NCI-H1694 treated with DMSO at 0.1 percent for 48 hours (cell line): ENCODE measurements at places on chromosomes 6 and 20.
A peak's percentile ranks its signal among the peaks of the same experiment; 100 is the strongest.

GRCh38 chr6:67888886-67889681 is 746.0 kb upstream of the ADGRB3 start:
- no peak for DNase-seq

- peak; percentile 61 for DNase-seq
Observed at GRCh38 chr6:15623276-15624116, 39.3 kb downstream of the DTNBP1 start.

DNA sequence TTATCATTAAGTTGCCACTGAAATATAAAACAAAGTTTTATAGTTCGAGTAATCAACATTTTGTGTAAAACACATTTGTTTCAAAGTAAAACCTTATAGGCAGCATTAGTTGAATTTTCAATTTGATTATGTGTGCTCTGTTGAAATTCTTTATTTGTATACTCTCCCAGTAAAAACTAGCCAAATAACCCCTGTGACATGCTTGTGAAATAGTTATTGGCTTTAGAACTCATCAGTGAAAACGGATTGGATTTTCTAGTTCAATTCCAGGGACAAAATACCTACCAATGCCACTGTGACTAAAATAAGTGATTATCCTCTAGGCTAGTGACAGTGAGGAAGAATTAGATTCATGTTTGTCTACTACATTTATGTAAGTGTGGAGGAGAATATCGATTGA is 212.9 kb downstream of the TMEM200A start:
- DNase-seq: no peak

GRCh38 chr6:44007818-44008621 is 119.2 kb downstream of the MRPL14 start:
- DNase-seq: no peak

DNA sequence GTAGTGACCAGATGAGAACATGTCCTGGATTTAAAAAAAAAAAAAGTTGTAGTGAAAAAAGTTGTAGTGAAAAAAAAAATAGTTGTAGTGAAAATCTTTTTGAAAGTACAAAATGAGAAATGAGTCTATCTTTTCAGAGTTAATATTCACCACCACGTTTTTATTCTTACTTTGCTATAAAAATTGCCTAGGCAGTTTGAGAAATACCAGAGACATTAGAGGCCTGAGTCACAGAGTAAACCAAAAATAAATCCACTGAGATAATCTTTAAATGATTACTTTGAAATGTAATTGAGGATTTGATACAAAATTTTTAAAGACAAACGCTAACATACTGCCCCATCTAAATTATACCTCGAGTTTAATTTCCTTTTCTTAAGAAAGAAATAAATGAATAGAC is 101.2 kb upstream of the TIAM2 start:
- DNase-seq: no peak

DNA sequence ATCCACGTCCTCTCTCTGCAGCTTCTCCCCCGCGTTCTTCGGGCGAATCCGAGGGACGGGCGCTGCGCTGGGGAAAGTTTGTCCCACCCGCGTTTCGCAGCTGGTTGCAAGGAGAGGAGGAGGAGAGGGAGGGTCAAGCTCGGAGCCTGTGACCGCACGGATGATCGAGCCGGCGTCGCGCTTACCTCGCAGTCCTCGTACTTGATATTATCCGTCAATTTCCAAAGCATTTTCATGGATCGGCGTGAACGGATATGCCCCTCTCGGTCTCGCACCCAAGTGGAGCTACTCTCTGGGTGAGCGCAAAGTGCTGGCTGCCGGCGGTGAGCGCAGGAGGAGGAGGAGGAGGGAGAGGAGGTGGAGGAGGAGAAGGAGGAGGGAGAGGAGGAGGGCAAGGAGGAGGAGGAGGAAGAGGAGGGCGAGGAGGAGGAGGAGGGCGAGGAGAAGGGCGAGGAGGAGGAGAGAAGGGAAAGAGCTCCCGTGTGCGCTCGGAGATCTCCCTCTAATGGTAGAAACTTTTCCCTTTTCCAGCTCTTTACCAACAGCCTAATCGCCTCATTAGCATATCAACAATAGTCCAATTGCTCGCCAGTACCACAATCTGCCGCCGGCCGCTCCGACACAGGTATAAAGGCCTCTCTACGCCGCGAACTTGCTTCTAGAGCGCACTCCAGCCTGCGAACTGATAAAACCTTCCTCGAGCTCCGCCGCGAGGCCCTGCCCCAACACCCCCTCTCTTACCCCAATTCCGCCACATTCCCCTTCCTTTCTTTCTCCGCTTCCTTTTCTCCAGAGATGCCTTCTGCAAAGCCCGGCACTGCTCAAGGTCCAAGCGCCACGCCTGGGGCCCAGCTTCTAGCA is at the start of gene TFAP2A:
Gene TFAP2A (minus strand): TSS at position 319 of the 861 bp plus-strand sequence. CDS start 83 bp downstream, at position 236.
- DNase-seq: no peak

DNA sequence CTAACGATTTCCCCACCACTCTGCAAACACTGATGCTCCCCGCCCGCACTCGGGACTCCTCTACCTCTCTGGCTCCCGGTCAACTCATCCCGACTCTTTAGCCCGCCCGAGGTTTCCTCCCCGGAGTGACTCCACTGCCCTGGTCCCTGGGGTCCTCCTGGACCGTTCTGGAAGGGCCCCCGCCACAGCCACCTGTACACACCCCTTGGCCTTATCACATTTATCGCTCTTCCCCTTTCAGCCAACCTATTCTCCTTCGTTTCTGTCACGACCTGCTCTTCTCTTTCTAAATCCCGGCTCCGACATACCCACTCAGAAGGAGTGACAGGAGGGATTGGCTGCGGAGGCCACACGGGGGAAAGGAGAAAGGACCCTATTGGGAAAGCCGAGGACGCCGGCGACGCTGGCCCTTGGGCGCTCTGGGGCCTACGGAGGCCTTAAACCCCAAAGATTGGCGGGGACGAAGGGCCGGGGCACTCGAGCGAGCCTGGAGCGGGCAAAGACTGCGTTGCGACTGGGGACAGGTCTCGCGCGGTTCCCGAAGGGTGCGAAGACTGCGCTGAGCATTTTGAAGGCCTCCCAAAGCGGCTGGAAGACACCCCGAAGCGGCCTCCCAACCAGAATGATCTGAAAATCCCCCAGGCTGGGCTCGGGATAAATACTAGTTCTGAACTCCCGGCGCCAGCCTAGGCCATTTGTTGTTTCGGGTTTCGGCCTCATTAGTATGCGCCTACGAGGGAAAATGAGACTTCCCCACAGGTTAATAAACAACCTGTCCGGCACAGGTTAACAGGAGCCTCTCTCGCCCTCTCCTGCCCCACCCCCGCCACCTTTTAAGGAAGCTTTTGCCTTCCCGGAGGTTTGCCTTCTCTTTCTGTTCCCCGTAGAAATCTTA is 9.2 kb downstream of the SIM1 start:
- no peak for DNase-seq

GRCh38 chr6:166317261-166318212 is 9.3 kb upstream of the PRR18 start:
- no peak for DNase-seq

- no peak for DNase-seq
Observed at GRCh38 chr20:2261046-2261485, 34.7 kb upstream of the TGM3 start.

GRCh38 chr20:34037121-34037520 is 43.4 kb downstream of the RALY start:
- DNase-seq: no peak

- DNase-seq: no peak
Observed at GRCh38 chr6:159053781-159054398, 9.1 kb upstream of the TAGAP start.

- DNase-seq: no peak
Observed at GRCh38 chr6:132695773-132696172, 18.1 kb downstream of the VNN1 start.

DNA sequence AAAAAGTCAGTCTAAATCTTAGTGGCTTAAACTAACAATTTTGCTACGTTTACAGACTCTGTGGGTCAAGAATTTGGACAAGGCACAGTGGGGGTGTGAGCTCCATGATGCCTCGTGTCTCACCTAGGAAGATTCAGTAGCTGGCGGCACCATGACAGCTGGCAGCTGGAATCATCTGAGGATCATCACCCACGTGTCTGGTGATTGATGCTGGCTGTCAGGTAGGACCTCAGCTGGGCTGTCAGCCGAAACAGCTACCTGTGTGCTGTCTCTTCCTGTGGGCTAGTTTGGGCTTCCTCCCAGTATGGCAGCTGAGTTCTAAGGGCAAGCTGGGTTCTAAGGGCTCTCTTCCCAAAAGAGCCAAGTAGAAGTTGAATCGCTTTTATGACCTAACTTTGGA is 26.4 kb upstream of the DLGAP4 start:
- no peak for DNase-seq

DNA sequence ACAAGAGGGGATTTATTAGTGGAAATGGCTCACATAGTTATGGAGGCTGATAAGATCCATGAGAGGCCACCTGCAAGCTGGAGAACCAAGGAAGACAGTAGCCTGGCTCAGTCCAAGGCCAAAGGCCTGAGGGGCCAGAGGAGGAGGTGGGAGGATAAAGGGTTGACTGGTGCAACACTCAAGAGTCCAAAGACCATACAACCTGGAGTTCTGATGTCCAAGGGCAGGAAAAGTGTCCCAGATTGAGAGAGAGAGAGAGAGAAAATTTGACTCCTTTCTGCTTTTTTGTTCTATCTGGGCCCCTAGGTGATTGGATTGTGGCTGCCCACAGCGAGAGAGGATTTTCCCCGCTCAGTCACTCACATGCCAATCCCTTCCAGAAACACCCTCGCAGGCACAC is 8.0 kb downstream of the HLA-F start:
- no peak for DNase-seq

DNA sequence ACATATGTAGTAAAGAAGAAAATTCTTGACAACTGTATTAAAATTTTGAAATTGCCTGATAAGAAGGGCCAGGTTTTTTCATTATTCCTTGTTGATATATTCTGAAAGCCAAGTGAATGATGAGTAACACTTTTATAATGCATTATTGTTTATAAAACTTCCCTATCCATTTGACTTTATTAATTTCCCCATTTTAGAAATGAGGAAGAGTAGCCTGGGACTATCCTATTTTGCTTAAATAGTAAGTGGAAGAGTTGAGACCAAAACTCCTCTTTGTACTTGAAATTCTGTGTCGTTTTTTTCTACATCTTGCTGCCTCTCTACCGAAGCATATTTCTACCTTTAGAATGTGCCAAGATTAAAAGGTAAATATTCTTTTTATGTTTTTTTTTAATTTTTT is 39.7 kb downstream of the TRMT11 start:
- no peak for DNase-seq

- DNase-seq: no peak
Observed at GRCh38 chr6:44262467-44263353, 2.6 kb downstream of the NFKBIE start.

DNA sequence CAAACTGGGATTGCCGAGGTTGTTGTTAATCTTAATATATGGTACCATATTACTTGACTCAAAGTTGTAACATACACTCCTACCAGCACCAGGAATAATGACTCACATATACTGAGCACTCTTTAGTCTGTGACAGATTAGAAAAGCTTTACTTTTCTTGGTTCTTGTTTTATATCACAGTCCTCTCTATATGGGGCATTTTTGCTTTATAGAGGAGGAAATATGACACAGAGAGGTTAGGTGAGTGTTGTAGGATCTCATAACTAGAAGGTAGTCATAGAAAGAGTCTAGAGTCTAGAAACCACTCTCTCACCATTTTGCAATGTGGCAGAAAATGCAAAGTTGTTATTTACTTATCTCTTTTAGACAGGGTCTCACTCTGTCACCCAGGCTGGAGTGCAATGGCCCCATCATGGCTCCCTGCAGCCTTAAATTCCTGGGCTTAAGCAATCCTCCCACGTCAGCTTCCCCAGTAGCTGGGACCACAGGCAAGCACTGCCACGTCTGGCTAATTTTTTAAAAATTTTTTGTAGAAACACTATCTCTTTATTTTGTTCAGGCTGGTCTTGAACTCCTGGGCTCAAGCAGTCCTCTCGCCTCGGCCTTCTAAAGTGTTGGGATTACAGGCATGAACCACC is 13.4 kb downstream of the TRIM38 start:
- no peak for DNase-seq

DNA sequence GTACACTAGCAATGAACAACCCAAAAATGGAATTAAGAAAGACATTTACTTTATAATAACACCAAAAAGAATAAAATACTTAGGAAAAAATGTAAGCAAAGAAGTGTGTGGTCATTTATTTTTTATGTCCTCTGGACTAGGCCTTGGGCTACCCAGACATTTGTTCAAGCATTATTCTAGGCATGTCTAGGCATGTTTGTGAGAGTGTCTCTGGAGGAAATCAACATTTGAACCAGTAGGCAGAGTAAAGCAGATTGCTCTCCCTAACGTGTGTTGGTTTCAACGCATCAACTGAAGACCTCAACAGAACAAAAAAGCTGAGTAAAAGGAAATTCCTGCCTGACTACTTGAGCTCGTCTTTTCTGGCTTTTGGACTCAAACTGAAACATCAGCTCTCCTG is 84.5 kb downstream of the ANKEF1 start:
- DNase-seq: no peak

GRCh38 chr6:162219266-162219665 is 508.3 kb downstream of the PRKN start:
- DNase-seq: no peak

GRCh38 chr20:51731731-51732095 is 36.5 kb downstream of the ATP9A start:
- DNase-seq: no peak

DNA sequence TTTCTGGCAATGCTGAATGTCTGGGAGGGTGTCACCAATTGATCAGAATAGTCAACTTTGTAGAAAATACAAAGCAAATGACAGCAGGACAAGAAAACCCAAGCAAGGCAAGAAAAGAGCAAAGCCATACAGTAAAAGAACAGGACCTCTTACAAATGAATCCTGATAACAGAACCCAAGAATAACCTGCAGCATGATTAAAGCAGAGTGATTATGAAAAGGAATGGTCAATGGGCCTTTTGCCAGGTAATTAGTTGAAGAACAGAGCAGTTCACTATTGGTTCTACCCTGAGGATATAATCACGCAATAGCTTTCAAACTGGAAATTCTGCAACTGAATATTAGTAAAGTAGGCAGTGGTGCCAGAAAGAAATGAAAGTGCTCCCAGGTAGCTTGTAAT is 319.8 kb downstream of the FRK start:
- no peak for DNase-seq

- no peak for DNase-seq
Observed at GRCh38 chr6:148441454-148441911, 98.8 kb downstream of the SASH1 start.

DNA sequence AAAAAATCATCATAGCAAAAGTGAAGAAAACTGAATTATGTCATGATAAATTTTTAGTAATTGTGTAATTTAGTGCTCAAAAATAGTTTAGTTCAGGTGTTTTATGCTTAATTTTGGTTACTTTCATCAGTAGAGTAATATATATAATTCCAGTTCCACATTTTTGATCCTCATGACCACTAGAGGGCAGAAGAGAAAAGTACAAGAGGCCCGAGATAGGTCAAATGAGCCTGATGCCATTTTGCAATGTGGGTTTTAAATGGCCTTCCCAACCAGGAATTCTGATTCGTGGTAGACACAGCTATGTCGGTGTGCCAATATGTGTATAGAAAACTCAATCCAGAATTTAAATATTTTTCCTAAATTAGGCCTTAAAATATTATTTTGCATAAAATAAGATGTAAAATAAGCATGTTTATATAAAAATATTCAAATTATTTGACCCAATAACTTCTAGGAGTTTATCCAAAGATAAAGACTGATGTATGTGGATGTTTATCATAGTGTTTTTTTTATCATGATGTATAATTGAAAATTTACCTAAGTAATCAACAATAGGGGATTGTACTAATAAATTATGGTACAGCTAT is 159.7 kb upstream of the RPS6KA2 start:
- DNase-seq: no peak
